ENCODE measurements at places on chromosomes 3 and 15.

DNA sequence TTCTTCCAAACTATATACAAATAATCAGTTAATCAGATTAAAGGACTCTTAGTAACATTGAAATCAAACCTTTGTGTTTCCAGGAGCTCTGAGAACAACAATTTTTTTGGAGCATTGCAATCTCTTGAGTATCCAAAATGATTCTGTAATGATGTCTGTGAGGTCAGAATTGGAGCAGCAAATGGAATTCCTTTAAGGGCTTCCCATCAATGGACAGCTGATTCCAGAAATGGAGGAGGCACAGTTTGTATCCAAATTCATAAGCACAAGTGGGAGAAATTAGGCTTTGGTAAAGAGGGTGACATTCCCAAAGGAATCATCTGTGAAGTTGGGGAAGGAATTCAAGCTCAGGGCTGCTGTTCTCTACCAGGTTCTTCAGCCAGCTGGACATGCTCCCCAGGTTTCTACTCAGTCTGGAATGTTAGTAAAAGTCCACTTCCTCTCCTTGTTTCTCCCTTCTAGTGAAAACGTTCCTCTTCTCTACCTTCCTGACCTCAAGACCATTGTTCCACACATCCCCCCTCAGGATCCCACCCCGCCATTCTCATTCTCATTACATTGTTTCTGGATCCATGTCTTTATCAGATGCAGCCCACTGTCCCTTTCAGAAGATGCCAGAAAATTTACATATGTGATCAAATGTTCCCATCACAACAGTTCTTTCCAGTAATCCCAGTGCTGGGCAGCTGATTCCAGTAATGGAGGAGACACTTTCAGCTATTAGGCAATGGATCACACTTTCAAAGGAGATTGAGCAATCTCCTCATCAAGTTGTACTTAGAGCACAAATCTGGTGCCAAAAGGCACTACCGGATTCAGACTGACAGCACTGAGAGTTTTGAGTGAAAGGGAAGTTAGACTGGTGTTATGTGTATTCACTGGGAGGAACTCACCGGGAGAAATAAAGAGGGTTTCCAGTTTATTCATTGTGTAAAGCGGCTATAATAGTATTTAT, 391.3 kb upstream of the TPRG1 start:
- no peak for DNase-seq

DNA sequence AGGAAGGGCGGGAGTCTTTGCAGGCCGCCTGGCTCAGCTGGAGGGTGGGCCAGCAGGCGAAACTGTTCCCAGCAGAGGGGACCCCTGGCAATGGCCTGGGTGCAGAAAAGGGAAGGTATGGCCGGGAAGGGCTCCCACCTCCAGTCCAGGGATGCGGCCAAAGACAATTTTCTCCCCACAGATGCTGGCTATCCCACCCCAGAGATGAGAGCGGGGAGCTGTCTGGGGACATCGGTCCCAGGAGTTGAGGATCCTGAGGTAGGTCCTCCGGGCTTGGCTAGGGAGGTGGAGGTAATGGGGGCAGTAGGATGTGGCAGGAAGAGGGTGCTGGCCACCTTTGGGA, 1.7 kb downstream of the SEMA3G start:
- no peak for DNase-seq

DNA sequence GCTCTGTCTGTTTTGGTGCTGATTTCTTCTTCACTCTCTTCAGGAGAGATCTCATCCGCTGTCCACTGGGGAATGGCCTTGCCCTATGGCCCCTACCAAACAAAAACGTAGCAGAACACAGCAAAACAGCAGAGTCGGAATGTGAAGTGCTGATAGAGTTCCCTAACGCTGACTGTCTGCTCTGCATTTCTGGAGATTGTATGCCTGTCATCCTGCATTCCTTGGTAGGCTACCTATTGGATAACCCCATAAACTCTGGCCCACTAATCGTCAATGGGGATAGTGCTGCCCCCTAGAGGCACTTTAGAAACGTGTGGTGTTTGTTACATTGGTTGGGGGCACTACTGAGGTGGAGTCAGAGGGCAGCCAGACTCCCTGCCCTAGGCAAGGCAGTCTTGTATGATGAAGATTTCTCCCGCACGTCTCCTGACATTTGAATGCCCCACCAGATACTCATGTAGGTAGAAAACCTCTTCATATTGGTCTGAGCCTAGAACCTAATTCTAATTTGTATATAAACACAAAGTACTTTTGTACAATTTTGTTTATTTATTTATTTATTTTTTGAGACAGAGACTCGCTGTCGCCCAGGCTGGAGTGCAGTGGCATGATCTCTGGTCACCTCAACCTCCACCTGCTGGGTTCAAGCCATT, 15.6 kb upstream of the MAGEF1 start:
- DNase-seq, result peak; percentile 45

GRCh38 chr3:79604681-79605080, 163.1 kb downstream of the ROBO1 start:
- no peak for DNase-seq

GRCh38 chr15:90115783-90116182, 13.5 kb upstream of the IDH2 start:
- no peak for DNase-seq

DNA sequence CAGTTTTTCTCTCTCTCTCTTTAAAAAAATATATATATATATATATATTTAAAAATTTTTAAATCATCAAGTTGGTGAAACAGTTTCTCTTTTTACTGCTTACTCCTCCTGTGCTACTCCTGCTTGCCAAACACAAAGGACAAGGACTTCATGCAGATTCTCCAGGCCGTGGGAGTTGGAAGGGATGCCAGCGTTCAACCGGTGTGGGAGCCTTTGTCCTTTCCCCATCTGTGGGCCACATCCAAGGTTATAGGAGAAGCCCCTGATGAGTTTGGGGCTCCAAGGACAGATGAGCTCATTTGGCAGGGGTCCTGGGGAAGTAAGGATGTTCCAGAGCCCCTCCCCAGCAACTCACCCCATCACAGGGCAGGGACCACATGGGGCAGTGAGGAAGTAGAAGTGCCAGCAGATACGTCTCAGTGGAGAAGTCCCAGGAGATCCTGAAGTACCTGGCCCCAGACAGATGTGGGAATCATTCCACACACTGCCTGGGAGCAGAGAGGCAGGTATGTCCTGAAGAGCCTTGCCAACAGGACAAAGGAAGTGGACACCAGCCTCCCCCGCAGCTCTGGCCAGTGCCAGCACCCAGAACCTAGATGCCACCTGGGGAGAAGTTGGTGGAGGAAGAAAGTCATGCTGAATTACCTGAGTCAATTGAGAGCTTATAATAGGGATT, 36.6 kb downstream of the CCK start:
- no peak for DNase-seq

- no peak for DNase-seq
Observed at GRCh38 chr15:74385733-74386132, 18.3 kb upstream of the CYP11A1 start.

DNA sequence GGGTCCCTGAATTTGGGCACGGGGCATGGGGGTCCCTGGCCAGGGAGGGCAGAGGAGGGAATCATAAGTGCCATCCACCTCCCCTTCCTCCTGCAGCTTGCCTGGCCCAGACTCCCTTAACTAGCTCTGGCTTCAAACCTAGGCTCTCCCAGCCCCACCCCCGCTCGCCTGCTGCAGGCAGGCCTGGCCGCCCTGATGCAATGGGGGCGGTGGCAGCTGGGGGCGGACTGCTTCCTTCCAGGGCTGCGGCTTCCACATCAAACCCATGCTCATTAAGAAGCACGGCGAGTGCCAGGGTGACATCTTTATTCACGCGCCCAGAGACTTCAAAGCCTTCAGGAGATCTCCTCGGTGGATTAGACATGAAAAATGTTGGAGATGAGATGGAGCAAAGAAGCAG, 123.1 kb downstream of the TPRA1 start:
- no peak for DNase-seq

DNA sequence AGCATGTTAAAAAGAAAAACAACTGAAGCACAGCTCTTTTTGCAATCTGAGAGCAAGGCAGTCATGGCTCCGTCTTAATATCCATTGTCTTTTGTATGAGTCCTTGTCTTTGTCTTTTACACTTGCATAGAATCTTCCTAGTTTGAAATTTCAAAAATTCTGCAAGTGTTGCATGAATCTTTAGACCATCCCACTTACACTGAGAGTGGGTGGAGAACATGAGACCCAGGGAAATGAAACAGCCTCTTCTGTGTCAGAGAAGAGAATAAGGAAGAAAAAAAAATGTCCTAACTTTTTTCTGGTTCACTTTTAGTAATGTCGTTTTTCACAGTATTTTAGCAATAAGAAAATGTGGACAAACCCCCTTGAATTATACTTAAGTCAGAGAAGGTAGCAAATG, 12.1 kb upstream of the DCLK3 start:
- no peak for DNase-seq

DNA sequence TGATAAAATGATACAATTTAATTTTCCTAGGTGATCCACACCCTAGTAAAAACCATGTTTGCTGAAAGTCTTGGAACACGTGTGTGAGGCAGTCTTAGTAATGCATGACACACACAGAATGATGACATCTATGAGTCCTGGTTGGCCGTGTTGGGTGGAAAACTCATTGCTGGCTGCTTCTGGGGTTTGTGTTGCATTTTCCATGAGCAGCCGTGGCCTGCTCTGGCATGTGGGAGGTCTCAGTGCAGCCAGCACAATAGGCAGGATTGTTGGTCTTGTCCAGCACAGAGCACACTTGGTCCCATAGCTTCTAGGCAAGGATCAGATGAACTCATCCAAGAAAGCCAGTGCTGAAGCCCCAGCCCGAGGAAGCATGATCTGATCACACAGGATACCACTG, 172.8 kb upstream of the UBE3A start:
- no peak for DNase-seq

Measured in NCI-H460 (cell line).